ENCODE measurements at places on chromosomes 11 and 22. TPM values are rescaled to one million over a fixed set of nuclear protein-coding genes. Genes with fewer than 3 reads are reported as not detected.

The SLC17A6 gene
- not detected for total RNA-seq

DNA sequence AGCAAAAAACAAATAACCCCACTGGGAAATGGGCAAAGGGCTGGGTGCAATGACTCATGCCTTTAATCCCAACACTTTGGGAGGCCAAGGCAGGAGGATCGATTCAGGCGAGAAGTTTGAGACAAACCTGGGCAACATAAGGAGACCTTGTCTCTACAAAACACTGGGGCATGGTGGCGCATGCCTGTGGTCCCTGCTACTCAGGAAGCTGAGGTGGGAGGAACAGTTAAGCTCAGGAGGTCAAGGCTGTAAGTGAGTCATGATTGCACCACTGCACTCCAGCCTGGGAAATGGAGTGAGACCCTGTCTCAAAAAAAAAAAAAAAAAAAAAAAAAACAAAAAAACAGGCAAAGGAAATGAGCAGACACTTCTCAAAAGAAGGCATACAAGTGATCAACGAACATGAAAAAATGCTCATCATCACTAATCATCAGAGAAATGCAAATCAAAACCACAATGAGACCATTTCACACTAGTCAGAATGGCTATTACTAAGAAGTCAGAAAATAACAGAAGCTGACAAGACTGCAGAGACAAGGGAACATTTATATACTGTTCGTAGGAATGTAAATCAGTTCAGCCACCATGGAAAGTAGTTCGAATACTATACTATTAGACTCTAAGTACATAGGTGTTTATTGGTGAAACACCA is 48.2 kb upstream of the SMCO4 start:
- DNase-seq: no peak

GRCh38 chr11:75184757-75185425 is 34.0 kb downstream of the SLCO2B1 start:
- DNase-seq: no peak

- no peak for DNase-seq
These were observed 61.5 kb downstream of the SGSM1 start for GRCh38 chr22:24867323-24868022.

DNA sequence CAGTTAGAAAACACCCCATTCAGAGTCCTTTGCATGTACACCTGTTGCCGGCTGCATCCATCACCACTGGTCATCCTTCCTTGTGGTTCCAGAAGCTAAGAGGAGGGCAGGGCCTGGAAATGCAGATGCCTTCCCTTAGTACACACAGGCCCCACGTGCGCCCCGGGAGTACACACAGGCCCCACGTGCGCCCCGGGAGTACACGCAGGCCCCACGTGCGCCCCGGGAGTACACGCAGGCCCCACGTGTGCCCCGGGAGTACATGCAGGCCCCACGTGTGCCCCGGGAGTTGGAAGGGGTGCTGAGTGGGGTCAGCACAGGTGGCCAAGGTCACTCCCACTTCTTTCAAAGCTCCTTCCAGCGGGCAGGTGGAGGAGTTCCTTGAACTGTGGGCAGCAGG is 1141.9 kb downstream of the BRD1 start:
- no peak for DNase-seq

DNA sequence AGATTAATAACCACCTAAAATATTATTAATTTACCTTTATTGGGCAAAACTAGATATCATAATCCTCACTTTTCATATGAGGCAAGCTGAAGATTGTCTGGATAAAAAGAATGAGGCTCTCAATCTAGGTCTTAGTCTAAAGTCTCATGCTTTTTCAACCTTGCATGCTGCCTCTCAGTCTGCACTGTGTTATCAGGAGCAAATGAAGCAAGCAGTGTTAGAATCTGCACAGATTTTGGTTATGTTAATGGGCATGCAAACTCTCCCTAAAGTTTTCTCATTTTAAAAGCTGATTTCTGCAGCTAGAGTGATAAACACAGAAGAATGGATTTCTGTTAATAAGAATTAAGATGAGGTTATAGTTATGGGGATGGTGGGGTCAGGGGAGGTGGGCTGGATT is 350.7 kb upstream of the C11orf87 start:
- no peak for DNase-seq

DNA sequence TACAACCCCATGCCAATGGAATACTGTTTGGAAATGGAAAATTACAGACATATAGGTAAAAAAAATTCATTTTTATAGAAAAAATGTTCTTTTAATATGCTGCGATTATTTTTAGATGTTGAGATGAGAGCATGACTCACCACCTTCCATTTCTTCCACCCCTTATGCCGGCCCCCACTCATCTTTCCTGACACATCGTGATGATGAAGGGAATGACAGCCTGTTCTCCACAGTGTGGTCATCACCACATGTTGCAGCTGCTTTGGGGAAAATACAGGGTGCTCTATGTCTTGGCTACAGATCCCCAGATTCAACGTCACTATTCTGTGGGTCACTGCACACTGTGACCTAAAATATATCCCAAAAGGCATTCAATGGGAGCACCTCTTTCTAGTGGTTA is 916.2 kb downstream of the METTL15 start:
- no peak for DNase-seq

DNA sequence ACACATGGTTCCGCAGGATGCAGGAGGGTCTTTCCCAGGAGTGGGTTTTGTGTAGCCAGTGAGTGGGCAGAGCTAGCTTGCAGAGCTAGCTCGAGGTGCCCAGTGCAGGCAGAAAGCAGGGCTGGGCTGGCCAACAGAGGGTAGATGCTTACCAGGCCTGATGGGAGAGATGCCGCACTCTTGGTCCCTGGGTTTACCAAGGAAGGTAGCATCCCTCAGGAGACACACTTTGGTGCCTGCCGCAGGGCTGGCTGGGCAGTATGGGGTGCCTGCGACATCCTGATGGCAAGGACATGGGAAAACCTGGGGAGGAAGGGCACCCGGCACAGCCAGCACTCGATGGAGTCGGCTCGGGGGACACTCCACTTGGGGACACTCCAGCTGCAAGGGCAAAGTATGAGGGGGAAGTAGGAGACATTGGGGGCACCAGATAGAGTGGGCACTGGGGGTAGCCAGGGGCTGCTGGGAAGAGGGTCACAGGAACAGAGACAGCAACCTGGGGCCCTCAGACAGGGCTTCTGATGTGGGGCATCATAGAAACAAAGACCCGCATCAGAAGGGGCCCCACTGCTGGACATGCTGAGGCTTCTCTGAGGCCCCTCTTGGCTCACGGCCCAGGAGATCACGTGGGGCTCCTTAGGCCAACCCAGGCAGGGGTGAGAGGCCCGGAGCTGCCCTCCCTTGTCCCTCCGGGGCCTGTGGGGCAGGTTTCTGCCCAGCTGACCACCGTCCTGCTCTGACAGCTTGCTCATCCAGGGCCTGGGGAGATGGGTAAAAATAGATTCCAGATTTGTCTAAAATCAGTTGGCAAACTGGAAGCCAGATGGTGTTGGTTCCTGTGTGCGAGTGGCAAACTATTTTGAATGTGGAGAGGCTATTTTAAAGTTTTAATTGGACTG is 89.8 kb downstream of the MORC2 start:
- DNase-seq: no peak

GRCh38 chr11:80451105-80451504 is 1010.3 kb upstream of the TENM4 start:
- DNase-seq: no peak
